Psoas muscle (tissue), 8 donors: ENCODE measurements at places on chromosomes 4 and X. TPM values are rescaled to one million over a fixed set of nuclear protein-coding genes. Genes with fewer than 3 reads are reported as not detected.

Gene CSAG1
- not detected for total RNA-seq

Gene PLXNB3
- 0.81 TPM for total RNA-seq

Gene UGT2B17
- not detected for total RNA-seq

- H3K27me3 ChIP-seq = no peaks in the 10 kb centered on the region
- H3K4me1 ChIP-seq = no peaks in the 10 kb centered on the region
- DNase-seq = no peak
- H3K4me3 ChIP-seq = no peak overlapping the region
Measured at GRCh38 chrX:65451663-65452062, 82.9 kb downstream of the LAS1L start.

DNA sequence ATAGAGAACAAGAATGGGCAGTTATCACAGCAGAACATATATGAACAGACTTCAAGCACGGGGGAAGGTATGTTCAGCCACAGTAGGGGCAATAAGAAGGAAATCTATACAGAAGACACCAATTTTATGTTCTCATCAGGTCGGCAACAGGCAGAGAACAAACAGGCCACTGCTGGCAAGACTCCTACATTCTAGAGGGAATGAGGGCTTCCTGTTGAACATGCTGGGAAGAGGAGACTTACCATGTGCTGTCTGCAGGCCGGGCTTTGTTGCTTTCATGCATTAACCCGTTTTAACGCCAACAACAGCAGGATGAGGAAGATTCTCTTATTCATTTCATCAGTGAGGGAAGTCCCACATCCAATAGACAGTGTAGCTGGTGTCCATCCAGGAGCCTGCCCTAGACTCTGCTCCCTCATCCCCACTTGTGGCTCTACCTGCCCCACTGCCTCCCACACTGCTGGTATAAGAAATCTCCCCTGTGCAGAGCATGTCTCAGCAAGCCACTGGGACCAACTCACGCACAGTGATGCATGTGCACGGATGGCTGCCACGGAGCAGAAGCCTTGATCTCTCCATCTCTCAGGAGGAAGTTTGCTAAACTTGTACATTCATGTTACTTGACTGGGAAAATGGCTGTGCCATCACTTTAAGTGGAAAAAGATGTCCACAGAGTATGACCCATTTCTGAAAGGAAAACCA, 84.5 kb downstream of the ACOX3 start:
- H3K4me3 ChIP-seq = no peak overlapping the region
- no peaks in the 10 kb centered on the region for H3K27me3 ChIP-seq
- DNase-seq = no peak

DNA sequence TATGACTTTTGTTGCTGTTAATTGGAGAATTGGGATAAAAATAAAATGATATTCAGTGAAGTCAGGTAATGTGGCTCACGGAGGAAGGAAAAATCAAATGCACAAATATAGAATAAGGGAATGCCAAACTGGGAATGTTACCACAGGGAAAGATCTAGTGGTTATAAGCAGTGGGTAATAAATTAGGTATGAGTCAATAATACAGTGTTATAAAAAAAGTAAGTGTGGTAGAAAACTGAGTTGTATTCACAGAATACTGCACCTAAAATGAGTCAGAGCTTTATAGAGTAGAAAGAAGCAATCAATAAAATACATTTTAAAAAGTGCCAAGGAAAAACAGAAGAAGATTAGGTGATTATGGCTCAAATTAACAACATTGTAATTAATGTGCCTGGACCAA, 34.5 kb downstream of the INTS12 start:
- no peaks in the 10 kb centered on the region for H3K4me1 ChIP-seq
- H3K27ac ChIP-seq = no peak overlapping the region
- H3K4me3 ChIP-seq = no peak overlapping the region
- no peaks in the 10 kb centered on the region for H3K27me3 ChIP-seq
